ENCODE measurements at places on chromosomes 6 and 20. TPM values are rescaled to one million over a fixed set of nuclear protein-coding genes. Genes with fewer than 3 reads are reported as not detected.

DNA sequence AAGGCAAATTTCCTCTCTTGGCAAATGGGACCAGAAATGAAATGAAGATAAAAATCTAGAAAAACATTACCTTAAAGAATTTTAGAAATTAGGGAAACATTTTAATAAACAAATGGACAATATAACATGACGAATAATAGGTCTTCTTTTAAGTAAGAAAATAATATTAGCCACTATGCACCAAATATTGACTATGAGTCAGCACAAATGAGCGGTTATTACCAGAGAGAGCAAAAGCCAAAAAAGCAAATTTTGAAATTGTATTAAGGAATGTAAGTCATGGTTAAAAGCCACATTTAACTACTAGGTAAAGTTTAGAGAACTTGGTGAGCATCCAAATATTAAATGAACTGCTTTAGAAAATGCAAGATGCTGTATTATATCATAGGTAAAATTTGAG lies 376.6 kb upstream of the JAG1 start:
- no peak for DNase-seq

- no peak for DNase-seq
Observed at GRCh38 chr6:155795173-155795796, 339.6 kb upstream of the NOX3 start.

- no peak for DNase-seq
Observed at GRCh38 chr20:41497186-41497895, 120.8 kb downstream of the CHD6 start.

The SYNDIG1 gene
- total RNA-seq, result not detected

The C20orf204 gene
- total RNA-seq, result 0.68 TPM

DNA sequence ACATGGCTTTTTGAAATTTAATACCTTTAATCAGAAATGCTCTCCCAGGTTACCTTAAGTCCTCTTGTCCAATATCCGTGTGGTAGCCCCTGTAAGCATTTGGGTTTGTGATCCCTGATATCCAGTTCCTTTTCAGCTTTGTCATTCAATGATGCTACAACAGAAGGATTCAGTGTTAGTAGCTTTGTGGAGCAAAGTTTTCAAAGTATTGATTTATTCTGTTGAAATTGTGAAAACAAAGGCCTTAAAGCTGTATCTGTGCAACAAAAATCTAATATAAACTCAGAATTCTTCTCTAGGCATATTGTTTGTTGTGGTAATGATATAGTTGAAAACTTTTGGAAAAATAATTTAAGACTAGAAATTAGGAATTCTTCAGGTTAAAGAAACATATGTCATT lies 91.9 kb downstream of the ADGRB3 start:
- no peak for DNase-seq

DNA sequence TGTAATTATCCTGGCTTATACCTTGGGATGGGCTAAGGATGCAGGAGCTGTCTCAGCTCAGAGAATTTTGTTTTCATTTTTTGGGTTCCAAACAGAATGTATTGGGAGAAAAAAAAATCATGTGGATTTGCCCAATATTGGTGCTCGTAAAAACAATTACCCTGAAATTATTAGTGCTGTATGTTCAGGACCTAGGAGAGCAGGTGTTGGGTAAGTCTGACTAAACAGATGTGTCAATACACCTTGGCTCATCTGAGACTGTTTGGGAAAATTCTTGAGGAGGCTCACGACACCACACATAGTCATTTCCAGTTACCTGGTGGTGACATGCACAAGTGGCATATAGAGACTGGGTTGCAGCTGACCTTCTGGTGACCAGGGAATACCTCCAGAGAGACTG lies 802.1 kb upstream of the FLRT3 start:
- no peak for DNase-seq

The OR2H2 gene
- total RNA-seq, result not detected

- DNase-seq, result peak; percentile 70
Observed at GRCh38 chr20:54067606-54068174, 2.7 kb downstream of the BCAS1 start.

The MAVS gene
- total RNA-seq, result 21.9 TPM

DNA sequence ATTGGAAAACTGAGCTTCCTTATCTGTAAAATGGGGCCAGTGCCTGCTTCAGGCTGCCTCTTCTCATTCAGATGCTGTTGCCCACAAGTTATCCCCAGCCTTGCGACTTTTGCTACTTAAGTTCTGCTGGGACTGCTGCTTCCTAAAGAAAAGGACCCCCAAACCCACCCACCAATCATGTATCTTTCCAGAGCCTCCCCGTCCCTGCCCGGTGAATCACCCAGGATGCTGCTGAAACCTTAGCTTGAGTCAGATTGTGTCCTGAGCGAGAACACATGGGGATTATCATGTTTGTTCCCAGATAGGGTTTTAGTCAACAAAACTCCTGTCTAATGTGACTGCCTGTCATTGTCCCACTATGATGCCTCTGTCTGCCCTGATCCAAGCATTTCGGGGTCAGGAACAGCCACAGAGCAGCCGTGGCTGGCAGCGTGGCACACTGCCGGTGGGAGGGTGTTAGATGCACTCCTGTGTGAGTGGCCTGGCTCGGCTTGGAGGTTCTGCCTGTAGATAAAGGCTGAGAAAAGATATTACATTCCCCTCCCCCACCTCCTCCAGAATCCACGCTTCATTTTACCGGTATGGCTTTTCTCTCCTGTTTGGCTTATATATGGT lies 79.9 kb downstream of the TOX2 start:
- DNase-seq, result peak; percentile 31

The PRICKLE4 gene
- 7.3 TPM for total RNA-seq

GRCh38 chr6:167826230-167826895 lies 348 bp upstream of the AFDN start:
- DNase-seq, result peak; percentile 84

The CDC5L gene
- 10.2 TPM for total RNA-seq

DNA sequence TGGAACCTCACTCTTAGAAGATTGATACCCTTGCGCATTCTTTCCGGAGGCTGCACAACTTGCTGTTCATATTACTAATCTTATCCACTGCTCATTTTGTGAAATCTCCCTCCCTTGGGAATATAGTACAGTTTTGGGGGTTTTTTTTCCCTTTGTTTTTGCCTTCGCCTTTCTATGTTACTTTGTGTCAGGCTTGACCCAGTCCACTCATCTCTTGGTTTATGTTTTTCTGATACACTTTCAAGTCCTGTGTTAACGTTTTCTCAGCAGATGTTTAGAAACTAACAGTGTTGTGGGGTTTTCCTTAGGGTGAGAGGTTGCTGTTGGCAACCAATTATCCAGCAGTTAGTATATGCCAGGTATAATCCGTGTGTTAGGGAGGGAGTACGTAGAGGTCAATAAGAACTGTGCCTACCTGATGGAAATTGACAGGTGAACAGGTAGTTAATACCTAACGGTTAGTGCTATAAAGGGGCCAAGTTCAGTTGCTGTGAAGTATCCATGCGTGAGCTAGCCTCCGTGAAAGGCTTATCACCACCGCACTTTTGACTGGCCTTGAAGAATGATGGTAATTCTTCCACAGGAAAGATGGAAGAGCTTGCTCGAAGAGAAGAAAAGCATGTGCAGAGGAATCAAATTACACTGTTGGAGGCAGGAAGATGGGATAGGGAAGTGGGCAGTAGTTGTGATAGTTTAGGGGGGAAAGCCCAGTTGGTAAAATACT lies 1.4 kb downstream of the NFYA start:
- DNase-seq, result no peak

The IPCEF1 gene
- 0.98 TPM for total RNA-seq

The VGLL2 gene
- not detected for total RNA-seq

- no peak for DNase-seq
Observed at GRCh38 chr20:49431329-49431728, 51.1 kb downstream of the KCNB1 start.

DNA sequence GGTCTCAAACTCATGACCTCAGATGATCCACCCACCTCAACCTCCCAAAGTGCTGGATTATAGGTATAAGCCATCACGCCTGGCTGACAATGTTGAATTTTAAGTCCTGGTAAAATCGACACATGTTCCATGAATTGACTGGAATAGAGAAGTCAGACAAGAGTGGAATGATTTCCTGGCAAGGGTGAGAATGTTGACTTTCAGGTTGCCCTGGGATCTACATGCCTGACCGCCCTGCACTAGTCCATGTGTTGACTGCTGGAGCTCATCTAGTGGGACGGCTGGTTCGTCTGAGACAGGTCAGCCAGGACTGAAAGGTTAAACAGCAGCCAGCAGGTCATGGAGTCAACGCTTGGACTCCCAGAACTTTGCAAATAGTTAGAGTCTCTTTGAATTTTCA lies 88.8 kb downstream of the SASH1 start:
- peak; percentile 75 for DNase-seq

DNA sequence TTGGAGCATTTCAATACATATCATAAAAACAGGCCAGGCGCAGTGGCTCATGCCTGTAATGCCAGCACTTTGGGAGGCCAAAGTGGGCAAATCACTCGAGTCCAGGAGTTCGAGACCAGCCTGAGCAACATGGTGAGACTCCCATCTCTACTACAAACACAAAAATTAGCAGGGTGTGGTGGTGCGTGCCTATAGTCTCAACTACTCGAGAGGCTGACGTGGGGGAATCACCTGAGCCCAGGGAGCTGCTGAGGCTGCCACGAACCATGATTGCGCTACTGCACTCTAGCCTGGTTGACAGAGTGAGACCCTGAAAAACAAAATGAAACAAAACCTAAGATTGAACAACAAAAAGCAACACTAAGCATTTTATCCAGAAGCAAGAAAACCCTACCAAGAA lies 47.2 kb downstream of the BACH2 start:
- no peak for DNase-seq

The KCNS1 gene
- not detected for total RNA-seq

GRCh38 chr6:69162811-69163210 lies 527.7 kb downstream of the ADGRB3 start:
- no peak for DNase-seq

- no peak for DNase-seq
Observed at GRCh38 chr6:144637541-144637940, 352.4 kb downstream of the UTRN start.

- no peak for DNase-seq
Observed at GRCh38 chr6:123091091-123091895, 95.3 kb downstream of the CLVS2 start.

GRCh38 chr6:76453270-76453669 lies 380.8 kb upstream of the IMPG1 start:
- no peak for DNase-seq
